Astrocyte of the hippocampus (primary cell): ENCODE measurements at places on chromosomes 3 and 15.

GRCh38 chr3:8387571-8387970 lies 114.1 kb upstream of the LMCD1 start:
- DNase-seq, result no peak

DNA sequence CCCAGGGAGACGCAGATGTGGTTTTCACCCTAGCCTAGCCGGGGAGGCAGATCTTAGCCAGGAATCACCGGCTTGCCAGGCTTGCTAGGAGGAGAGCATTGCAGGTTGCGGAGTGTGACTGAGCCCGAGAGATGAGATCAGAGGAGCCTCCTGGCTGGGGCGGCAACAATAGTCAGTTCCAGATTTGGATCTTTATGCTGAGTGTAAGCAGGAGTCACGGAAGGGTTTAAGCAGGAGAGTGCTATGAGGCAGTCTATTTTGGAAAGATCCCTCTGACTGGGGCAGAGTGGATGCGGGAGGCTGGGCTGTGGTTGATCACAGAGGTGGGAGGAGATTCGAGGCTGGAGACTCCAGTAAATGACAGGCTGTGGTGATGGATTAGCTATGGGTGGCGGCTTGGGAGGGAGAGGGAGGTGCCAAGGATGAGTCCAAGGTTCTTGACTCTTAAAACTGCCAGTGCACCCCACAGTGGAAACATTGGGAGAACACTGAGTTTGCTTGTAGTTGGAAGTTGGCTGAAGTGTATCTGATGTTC lies 10.4 kb upstream of the BAHD1 start:
- no peak for DNase-seq

DNA sequence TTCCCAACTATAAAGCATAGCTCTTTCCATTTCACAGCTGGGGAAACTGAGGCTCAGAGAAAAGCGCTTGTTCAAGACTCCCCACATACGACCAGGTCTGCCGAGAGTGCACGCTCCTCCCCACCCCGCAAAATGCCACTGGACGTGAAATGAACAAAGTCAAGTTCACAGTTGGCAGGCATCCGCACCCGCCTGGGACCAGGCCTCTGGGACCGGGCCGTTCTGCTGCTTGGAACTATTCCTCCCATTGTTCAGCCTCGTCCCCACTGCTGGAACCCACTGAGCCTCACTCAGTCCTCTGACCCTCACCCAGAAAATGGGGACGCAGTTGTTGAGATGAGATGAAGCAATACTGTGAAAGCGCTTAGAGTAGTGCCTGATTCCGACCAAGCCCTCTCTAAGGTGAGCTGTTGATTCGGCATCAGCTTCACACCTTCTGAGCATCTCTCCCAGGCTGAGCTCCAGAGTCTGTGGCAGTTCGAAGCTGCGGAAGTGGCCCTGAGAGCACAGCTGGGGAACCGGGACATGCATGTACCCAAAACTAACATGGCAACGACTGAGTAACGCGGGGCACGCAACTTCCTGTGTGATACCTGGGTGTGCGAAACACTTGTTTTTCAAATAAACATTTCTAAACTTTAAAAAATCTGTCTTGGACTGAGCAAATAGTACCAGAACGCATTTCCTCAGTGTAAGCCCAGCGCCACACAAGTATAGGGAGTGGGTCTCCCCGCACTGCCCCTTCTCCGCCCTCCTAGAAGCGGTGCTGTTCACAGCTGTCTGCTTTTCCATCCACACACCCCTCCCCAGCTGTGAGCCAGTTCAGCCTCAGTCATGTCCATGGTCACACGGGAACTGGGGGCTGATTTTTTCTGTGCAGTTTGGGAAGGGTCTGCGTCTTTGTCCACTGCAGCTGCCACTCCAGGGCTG lies 93.4 kb downstream of the CHSY1 start:
- no peak for DNase-seq

DNA sequence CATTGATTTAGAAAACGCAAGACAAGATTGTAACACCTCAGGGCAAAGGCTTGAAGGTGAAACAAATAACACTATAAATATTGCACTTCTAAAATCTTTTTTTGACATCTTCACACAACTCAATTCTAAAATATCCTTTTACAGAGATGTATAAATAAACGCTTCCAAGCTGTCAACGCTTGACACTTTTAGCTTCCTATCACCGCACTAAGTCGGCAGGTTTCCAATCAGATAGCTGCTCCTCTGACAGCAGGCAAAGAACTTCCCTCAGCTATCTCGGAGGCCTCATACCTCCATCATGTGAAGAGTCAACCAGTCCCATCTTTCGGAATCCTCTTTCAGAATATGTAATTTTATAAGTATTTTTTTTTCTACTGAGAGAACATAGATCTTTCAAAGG lies 71.0 kb downstream of the PCOLCE2 start:
- DNase-seq, result no peak
